NT2/D1 (cell line): ENCODE measurements at places on chromosomes 13 and 19.

- DNase-seq = no peak
These were observed 40.6 kb downstream of the KATNAL1 start for GRCh38 chr13:30266756-30267155.

- no peak for DNase-seq
These were observed 38.3 kb upstream of the C19orf12 start for GRCh38 chr19:29753190-29753933.

- no peak for DNase-seq
These were observed 130.5 kb downstream of the ATP11A start for GRCh38 chr13:112820318-112820717.

- DNase-seq = no peak
These were observed 44.0 kb downstream of the CCDC70 start for GRCh38 chr13:51905787-51906186.

DNA sequence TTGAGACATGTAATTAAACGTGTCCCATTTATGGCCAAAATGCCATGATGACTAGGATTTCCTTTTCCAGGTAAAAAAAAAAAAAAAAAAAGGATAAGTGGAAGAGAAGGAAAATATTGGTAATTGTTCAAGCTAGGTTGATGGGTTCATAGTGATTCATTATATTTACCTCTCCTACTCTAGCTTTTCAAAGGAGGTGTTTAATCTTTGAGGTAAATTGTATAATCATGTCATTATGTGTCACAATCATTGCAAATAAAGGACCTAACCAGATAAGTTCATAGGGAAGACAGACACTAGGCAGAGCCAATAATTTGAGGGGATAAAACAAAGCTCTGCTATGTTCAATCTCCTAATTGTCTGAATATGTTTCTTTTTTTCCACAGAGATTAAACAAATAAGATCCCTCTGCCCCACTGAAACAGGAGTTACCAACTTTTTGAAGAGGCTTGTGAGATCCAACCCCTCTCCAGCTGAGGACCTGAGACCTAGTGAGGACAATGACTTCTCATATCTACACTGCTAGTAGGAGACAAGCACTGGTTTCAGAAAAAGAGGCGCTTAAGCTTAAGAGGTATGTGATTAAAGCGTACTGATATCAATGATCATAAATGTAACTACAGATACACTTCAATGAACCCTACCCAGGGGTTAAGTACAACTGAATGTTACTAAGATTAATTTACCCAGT lies 61.4 kb downstream of the USP12 start:
- no peak for DNase-seq

GRCh38 chr19:6260912-6261650 lies 18.7 kb downstream of the MLLT1 start:
- DNase-seq = peak; percentile 30

- DNase-seq = no peak
These were observed 68.8 kb downstream of the COL4A1 start for GRCh38 chr13:110237875-110238817.

GRCh38 chr13:99967869-99968520 lies 3.6 kb downstream of the ZIC5 start:
- DNase-seq = no peak

- no peak for DNase-seq
These were observed 11.1 kb upstream of the PLIN3 start for GRCh38 chr19:4878491-4878968.

- DNase-seq = no peak
These were observed 2638.2 kb downstream of the PCDH9 start for GRCh38 chr13:64591971-64592370.
